ENCODE measurements at places on chromosomes 6 and 20.
A peak's percentile ranks its signal among the peaks of the same experiment; 100 is the strongest.

- DNase-seq: no peak
These were observed 6.8 kb upstream of the ADTRP start for GRCh38 chr6:11785415-11785773.

GRCh38 chr20:51715163-51715855 lies 52.9 kb downstream of the ATP9A start:
- no peak for DNase-seq

DNA sequence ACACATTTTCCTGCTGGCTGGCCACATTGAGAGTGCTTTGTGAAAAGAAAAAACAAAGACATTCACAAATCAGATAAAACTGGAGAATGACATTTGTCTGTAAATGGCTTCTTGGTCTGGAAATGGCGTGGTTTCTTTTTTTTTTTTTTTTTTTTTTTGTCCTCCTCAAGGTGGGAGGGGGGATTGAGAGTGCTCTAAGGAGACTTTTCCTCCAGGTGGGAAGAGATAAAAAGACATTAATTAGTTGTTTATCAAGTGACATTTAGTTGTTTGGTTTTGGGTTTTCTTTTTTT lies 40.4 kb downstream of the GNAS start:
- no peak for DNase-seq

DNA sequence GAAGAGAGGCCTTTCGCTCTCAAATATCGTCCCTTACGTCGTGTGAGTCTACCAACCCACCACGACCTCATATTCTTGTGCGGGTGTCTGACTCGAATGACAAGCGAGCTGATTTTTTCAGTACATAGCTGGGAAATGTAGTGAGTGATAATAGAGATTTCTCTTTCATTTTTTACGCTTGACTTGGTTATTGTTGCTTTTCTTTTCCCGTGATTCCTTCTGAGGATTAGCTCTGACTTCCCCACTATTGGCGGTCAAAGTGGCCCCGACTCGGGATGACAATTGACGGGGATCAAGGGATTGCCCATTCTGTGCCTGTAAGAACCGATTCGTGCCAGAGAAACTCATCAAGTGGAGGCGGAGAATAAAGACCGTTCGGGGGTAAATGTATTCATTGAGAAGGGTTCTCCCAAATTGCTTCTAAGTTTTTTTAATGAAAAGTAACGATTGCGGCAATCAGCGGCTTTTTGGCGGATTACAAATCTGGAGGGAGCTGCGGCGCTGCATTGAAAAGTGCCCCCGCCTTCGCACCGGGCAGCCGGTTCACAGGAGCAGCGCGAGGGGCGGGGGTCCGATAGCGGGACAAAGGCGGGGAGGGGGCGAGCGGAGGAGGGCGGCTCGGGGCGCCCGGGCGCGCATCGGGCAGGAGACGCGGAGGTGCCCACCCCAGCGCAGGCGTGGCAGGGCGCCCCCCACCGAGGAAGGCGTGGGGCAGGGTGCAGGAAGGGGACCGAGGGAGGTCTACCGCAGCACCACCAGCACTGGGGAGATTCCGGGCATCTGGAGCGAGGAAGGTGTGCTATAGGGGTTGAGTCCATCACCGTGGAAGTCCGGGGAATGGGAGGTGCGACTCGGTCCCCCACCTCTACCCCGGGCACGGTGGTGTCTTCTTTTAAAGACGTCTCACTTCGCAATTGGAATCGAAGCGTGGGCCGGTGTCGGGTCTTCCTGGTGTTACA lies 44.5 kb upstream of the OSTM1 start:
- DNase-seq: no peak

- no peak for DNase-seq
These were observed 233.5 kb downstream of the TMEM242 start for GRCh38 chr6:157089851-157090250.

DNA sequence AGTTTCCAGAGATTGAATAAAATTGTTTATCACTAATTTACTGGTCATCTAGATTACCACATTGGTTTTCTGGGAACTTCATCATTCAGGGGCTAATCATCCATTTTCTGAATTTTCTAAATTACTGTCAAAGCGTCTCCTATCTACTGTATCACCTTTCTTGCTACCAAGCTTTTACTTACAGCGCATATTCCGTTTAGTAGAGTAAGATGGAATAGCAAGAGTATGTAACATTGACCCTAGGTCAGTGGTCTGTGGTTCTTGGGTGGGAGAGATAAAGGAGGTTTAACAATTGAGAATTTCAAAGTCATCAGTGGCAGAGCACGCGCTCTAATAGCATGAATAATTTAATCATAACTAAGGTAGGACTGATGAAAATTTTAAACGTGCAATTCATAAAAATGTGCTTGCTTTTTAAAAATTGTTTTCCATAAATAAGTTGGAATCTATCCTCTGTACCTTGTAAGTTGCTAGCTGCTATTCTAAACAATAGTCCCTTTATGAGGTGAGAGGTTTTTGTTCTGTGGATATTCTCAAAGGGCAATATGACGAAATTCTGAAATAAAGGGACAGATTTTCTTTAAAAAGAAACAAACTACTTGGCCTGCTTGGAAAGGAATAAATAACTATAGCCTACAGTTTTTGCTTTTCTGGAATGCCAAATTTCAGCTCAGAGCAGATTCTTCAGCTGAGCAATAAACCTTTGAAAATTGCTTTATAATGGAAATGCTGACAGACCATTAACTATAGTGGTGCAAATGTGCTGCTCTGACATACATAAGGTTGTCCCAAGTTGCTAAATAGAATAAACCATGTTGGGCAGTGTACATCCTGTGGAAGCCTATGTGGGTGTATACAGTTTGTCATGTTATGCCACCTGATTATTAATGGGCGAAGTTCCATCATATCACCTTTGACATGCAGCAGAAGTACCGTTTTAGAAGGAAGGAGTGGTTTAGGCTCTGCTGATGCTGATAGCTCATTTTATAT lies 84.1 kb downstream of the ZFAND3 start:
- DNase-seq: no peak

DNA sequence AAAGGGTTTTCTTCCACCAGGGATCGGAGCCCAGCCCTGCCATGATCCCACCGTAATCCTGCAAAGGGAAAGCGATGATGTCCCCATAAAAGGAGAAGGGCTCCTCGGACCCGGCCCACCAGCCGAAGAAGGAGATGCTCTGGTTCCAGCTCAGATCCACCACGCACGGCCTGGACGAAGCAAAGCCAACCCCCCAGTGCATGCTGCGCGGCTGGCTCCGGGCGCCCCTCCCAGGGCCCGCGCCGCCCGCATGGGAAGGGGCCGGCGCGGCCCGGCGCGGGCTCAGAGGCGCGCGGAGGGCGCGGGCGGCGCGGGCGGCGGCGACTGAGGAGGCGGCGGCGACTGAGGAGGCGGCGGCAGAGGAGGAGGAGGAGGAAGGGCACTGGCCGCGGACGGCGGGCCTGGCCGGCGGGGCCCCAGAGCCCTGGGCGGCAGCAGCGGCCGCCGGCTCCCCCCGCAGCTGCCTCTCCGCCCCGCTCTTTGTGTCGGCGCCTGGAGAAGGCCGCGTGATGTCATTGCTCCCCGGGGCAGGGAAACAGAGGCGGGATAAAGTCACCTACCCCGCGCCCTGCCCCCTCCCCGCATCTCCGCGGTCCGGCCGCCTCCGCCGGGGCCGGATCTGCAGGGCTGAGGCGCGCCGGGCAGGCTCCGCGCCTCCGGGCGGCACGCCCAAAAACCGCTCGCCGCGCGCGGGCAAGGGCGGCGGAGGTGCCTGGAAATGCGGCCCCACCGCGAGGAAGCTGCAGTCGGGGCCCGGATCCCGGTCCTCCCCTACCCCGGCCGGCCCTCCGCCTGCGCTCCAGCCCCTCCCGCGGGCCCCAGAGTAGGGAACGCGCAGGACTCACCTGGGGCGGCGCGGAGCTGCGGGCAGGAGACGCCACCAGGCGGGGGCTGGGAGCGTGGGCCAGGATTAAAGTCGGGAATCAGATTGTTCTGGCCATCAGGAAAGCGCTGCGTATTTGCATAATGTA lies at the start of gene FAXC:
FAXC (minus strand) TSS at position 504 of the 971 bp plus-strand sequence; CDS start at position 202, 302 bp downstream.
- peak; percentile 78 for DNase-seq

GRCh38 chr6:98828941-98829411 lies 5.4 kb upstream of the POU3F2 start:
- DNase-seq: no peak

GRCh38 chr20:19735446-19735845 lies 22.6 kb upstream of the RIN2 start:
- DNase-seq: no peak

- no peak for DNase-seq
These were observed 8.2 kb downstream of the ATP9A start for GRCh38 chr20:51759769-51760510.
